Uterus (tissue), 4 donors: ENCODE measurements at places on chromosomes 12 and 14. TPM values are rescaled to one million over a fixed set of nuclear protein-coding genes. Genes with fewer than 3 reads are reported as not detected.

DNA sequence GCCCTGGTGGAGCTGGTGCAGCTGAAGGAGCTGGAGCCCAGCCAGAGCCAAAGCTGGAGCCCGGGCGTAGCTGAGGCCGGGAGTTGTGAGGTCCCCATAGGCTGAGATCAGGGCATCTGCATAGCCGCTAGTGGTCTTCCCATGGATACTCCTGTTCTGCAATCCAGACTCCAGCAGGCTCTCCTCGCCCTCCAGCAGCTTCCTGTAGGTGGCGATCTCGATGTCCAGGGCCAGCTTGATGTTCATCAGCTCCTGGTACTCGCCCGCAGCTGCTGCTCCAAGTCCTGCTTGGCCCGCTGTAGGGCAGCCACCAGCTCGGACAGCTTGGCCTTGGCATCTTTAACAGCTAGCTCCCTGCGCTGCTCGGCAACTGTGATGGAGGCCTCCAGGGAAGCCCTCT lies 966.1 kb downstream of the FSCB start:
- DNase-seq: no peak

- no peak for DNase-seq
Observed at GRCh38 chr12:129651951-129652350, 251.9 kb downstream of the TMEM132D start.

GRCh38 chr14:75054421-75054820 lies 3.2 kb upstream of the MLH3 start:
- DNase-seq: no peak

- no peak for DNase-seq
Observed at GRCh38 chr14:87000081-87000480, 992.9 kb downstream of the GALC start.

DNA sequence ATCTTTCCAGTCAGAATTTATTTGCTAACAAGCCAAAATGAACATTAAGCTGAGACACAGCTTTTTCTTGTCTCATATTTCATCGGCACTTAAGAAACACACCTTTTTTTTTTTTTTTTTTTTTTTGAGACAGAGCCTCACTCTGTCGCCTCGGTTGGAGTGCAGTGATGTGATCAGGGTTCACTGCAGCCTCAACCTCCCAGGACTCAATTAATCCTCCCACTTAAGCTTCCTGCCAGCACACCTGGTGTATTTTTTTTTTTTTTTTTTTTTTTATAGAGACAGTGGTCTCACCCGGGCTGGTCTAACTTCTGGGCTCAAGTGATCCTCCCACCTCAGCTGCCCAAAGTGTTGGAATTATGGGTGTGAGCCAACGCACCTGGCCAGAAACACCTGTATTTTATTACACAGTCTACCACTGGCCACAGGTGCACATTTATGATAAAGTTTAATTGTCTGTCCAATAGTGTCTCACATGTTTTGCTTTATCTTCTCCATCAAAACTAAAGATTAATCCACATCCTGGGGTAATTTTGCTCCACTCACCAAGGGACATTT lies 62.7 kb downstream of the C2CD5 start:
- DNase-seq: no peak

Gene LHX5
- not detected for total RNA-seq

Gene KLRK1
- total RNA-seq: not detected

Gene RASSF9
- 10.0 TPM for total RNA-seq

DNA sequence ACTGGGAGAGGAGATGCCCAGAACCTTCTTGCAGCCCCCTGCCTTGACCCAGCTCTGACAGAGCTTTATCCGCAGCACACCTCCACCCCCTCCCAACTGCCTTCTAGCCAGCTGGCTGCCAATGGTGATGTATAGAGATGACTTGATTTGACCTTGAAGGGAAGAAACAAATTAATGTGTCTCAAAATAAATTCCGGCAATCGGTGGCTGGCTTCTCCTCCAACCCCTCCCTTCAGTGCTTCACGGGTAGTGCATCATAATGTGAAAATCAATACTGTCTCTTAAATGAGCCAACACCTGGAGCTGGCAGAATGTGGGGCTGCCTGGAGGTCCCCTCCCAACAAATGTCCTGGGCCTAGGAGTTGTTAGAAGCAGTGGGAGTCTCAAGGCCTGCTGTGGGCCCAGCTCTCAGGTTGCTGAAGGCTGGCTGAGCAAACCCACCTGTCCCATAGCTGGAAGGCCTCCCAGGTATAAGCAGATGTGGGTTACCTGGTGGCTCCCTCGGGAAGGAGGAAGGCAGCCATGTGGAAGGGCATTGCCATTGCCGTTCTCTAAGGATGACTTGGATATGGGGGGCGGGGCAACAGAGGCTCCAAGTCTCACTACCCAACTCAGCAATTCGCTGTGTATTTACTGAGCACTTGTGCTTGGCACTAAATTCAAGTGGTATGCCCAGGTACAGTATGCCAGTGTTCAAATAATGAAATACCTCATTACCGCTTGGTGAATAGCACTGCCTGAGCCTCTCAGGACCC lies 23.2 kb downstream of the HSPB8 start:
- no peak for DNase-seq

- no peak for DNase-seq
Observed at GRCh38 chr14:94448071-94448808, 4.4 kb downstream of the SERPINA11 start.

- DNase-seq: no peak
Observed at GRCh38 chr12:113186033-113186365, 478 bp downstream of the RITA1 start.

Gene INHBC
- total RNA-seq: not detected

GRCh38 chr14:101654051-101654450 lies 92.8 kb downstream of the DIO3 start:
- DNase-seq: no peak

DNA sequence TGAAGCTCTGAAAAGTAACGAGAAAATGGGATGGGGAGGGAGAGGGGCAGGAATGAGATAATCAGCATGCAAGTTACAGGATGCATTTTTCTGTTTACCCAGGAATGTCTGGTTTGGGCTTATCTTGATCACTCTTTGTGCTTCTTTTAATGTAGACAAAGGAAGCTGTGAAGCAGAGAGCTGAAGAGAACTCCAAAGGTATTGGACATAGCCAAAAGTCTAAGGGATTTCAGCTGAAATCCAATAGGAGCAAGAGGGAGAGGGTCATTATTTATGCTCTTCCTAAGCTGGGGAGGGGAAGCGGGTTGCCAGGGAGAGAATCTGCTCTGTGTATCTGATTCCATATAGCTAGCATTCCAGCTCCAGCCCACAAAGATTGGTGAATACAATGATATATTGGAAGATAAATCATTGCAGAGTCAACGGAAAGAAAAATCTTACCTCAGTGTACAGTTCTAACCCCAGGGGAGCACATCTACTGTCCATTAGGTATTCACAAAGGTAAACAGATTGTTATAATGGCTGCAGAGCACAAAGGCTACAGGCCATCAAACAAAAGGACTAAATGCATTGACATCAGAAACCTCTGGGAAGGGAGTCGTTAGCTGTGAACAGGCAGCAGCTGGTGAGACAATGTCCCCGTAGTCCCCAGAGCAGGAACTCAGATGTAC lies 61.0 kb upstream of the PELI2 start:
- no peak for DNase-seq

DNA sequence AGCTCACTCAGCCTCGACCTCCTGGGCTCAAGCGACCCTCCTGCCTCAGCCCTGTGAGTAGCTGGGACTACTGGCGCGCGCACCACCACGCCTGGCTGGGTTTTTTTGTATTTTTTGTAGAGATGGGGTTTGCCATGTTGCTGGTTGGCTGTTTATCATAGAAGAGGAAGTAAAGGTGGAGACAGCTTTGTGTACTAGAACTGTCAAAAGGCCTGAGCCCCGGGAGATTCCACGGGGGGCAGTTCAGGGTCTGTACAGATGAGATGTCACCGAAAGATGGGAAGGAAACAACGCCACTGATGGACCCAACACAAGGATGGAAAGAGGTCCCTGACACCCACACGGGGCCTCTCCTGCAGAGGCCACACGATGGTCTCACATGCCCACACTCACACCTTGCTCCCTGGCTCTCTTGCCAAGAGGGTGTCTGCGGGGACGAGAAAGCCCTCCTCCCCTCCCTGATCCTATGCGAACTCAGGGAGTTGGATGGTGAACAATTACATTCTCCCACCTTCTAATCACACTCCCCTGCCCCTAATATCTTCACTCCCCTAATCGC lies 66.6 kb downstream of the KDM2B start:
- DNase-seq: no peak

DNA sequence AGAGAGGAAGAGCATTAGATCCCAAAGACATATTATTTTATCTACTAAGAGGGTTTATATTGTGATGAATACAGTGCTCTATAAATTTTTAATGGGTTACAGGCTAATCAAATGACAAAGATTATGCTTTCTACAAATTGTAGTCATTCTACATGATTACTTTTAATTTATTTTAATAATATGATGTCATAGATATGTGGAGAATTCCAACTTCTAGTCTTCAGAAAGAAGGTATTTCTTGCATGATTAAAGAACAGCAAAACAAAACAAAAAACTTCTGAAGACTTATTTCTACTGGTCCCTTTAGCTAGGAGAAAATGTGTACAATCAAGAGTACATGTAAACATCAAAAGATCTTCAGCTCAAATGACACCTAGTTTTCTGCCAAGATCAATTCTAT lies 71.5 kb upstream of the FOXG1 start:
- DNase-seq: no peak

GRCh38 chr12:96462571-96463280 lies 26.7 kb upstream of the CFAP54 start:
- no peak for DNase-seq

DNA sequence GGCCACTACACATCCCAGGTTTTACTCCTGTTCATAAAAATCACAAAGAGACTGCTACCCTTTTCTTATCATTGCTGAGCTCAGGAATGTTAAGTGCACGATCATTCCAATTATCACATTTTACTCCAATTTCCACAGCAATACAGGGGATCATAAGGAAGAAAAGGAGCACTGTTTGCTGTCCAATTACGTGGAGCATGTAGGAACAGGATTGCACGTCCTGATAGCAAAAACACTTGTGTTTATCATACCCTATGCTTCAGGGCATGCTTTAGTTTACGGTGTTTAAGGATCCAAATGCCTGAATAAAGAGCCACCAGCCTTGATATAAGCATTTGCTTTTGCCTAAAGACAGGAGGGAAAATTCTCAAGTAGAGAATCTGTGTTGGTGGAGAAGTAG lies 155.4 kb upstream of the EGLN3 start:
- no peak for DNase-seq

GRCh38 chr12:67649570-67650387 lies 1.2 kb downstream of the DYRK2 start:
- peak; percentile 33 for DNase-seq

Gene MYO1A
- 1.3 TPM for total RNA-seq

- DNase-seq: no peak
Observed at GRCh38 chr14:104993306-104993705, 7.7 kb downstream of the CLBA1 start.

Gene PRICKLE1
- 5.9 TPM for total RNA-seq

DNA sequence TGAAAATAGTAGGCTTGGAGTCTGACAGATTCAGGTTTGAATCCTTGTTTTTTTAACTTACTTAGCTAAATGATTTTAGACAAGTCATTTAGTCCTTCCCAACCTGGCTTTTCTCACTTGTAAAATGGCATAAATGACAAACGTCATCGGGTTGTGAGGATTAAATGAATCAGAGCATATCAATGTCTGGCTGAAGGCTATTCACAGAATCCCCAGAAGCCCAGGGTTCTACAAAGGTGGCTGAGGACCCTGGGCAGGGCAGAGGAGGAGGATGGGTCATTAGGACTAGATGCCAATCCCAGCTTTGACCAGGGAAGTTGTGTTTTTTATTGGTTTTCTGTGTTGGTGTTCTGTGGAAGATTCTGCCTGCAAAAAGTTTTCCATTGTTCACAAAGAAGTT lies 7.6 kb upstream of the PTPRB start:
- DNase-seq: no peak

DNA sequence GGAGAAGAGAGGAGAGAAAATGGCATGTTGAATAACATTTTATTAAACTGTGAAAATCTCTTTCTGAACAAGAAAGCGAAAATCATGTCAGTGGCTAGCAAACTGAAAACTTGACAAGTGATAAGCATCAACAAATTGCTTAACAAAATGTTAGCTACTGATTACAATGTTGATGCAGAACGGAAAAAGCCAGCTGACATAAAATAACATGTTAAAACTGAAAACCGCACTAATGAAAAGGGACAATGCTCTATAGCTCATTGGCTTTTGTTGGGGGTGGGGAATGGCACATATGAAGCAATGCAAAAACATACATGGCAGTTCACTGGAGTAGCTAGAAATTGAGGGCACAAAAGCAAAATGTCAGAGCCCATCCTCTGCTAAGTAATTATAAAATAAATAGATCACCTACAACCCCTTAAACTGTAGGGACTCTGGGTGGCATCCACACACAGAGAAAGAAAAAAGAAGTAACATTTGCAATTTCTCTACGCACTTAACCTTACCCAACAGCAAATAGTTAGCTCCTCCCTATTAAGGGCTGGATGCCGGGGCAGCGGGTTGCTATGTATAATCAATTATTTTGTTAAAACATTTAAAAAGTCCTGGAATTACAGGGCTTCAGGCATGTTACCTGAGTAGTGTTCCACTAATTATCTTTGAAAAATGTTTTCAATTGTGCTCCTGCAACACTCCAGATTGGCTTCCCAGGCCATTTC lies 129.2 kb upstream of the USP15 start:
- DNase-seq: no peak

GRCh38 chr12:67545298-67545697 lies 103.2 kb upstream of the DYRK2 start:
- DNase-seq: no peak

Gene SLC8A3
- total RNA-seq: 0.85 TPM

- DNase-seq: no peak
Observed at GRCh38 chr12:121444842-121445202, 44.9 kb downstream of the RNF34 start.

GRCh38 chr12:31018106-31018789 lies 55.4 kb upstream of the DDX11 start:
- DNase-seq: no peak

DNA sequence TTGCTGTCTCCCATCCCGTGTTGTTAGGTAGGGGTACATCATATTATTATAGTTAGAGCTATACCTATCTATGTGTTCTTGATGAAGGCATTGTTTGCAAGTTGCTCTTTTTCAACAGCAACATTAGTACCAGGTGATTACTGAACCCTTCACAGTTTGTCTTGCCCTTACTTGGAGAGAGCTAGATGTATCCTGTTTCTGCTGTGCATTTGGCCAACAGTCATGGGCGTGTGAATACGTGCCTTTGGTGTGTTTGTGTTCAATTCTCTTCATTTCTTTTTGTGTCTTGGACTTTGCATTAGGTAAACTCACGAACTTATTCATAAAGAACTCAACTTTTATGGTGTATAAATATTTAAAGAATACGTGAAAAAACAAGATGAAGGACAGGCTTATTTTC lies 14.3 kb downstream of the ARF6 start:
- no peak for DNase-seq

DNA sequence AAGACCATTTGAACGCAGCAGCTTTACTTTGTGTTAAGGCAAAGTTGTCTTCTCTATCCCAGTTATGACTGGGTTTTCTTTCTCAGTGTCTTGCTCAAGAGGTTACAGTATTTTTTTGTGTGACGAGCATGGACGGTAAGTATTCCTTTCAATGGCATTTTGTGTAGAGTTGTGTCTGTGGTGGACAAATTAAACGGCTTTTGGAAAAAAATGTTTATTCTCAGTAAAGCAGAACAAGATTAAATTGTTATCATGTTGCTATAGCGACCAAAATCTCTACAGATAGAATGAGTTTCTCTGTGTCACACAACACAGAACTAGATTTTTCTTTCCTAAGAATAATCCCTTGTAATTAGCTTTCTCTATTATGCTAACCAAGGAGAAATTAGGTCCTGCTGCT lies 417.1 kb downstream of the AEBP2 start:
- DNase-seq: no peak

GRCh38 chr12:49503674-49504180 lies 35.1 kb upstream of the KCNH3 start:
- no peak for DNase-seq

Gene RNASE7
- not detected for total RNA-seq

Gene RAN
- 287 TPM for total RNA-seq
